BE2C (cell line): ENCODE measurements at places on chromosomes 1 and 21.

DNA sequence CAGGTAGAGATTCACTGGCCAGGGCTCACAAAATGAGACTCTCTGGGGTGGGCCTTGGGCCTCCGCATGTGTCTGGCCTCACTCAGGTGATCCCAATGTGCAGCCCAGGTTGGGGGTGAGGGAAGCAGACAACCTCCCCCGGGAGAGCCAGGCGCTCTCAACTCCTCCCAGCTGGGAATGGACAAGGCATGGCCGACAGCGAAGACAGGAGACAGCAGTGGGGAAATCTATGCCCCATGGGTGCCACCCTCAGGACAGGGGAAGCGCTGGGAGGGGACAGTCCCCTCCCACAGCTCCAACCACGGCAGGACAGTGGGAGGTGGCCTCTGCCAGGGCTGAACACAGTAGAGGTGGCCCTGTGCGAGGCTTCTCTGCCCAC lies 47.7 kb downstream of the PRDM15 start:
- no peak for DNase-seq

- DNase-seq: no peak
These were observed 62.9 kb upstream of the HOOK1 start for GRCh38 chr1:59751801-59752200.

DNA sequence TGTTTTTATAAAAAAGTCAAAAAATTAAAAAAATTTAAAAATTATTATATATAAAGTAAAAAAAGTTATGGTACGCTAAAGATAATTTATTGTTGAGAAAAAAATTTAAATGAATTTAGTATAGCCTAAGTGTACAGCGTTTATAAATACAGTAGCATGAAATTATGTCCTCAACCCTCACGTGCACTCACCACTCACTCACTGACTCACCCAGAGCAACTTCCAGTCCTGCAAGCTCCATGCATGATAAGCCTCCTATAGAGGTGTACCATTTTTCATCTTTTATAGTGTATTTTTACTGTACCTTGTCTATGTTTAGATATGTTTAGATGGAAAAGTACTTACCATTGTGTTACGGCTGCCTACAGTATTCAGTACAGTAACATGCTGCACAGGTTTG lies 5.1 kb downstream of the DISC1 start:
- no peak for DNase-seq

GRCh38 chr1:76833856-76834255 lies 33.4 kb upstream of the ST6GALNAC5 start:
- DNase-seq: no peak

DNA sequence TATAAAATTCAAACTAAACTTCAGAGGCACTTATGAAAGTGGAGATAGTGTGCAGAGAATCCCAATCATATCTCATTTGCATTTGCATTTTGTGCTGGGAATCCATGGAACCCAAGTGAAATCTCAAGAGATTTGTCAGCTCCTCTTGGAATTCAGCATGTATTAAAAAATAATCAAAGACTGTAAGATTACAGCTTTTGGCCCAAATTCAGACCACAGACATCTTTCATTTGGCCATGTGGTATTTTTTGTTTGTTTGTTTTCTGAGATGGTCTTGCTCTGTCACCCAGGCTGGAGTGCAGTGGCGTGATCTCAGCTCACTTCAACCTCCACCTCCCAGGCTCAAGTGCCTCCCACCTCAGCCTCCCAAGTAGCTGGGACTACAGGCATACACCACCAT lies 3.8 kb upstream of the CACYBP start:
- DNase-seq: no peak

DNA sequence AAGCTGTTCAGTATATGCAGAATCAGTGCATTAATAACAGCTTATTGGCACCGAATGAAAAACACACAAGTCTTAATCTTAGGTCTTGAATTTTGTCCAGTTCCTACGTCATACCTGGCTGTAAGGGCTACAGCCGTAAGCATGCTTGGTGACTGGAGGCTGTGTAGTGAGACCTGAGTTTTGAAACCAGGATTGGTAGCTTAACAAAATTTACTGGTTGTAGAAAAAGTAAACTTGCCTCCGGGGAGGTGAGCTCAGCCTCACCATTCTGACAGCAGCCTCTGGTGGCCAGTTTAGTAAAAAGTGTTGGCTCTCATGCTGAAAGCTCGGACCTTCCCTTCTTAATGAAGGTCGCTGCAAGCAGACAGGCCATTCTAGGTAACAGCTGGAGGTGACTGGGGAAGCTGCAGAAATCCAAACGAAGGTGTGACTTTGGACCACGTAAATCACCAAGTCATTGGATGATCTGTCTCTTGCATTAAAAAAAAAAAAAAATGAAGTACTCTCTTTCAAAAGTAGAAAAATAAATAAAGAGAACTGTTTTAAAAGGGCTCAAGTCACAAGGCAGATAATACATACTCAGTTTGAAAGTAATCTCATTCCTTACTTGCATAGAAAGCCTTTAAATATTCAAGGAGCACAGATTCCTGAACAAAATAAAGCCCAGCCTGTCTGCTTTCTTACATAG lies 48.9 kb downstream of the HLCS start:
- no peak for DNase-seq

DNA sequence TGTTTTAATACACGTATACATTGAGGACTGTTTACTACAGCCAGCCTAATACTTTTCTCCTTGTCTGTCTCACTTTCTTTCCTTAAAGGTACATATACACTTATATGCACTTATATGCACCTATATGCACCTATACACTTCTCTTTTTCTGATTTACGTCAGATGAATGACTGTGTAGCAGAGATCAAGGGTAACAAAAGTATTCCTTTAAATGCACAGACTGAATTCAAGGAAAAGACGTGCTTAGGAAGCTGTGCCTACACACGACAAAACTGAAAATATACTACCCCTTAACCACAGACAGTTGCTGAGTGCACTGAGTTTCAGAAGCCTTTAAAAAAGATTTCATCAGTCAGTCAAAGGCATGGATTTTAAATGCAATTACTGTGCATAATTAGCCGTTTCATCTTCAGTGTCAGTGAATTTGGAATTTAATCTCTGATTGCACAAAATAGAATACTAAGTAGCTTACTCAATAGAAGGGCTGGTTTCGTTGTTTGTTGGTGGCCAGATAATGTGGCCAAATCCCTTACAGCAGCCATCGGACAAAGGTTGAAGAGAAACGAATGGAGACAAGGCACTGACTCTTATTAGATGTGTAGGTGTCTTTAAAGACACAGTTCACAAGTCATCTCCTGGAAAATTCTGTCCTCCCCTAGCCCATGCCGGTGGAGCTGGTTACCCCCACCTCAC lies 38.3 kb upstream of the TARBP1 start:
- DNase-seq: no peak

GRCh38 chr1:78617615-78618026 lies 2.6 kb upstream of the IFI44L start:
- peak; percentile 51 for DNase-seq

- DNase-seq: no peak
These were observed 168.2 kb downstream of the RASAL2 start for GRCh38 chr1:178262120-178262500.
